OCI-M1 (cell line): ENCODE measurements at places on chromosomes 4 and X.
A peak's percentile ranks its signal among the peaks of the same experiment; 100 is the strongest.

DNA sequence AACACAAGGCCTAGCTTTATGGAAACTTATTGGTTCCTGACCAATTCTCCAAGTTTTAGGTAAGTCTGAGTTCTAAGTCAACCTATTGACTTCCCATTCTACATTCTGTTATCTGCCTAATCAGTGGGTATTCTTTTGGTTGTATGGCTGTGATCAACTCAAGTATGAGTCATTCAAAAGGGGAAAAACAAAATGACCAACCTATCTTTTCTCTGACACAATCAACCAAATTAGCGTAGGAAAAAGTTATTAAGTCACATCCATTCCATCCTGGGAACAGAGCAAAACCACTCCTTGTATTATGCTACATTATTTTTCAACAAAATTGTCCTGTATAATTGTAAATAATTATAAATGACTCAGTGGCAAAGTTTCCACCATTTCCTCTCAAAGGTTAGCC is 136.2 kb downstream of the SHROOM4 start:
- DNase-seq = no peak

- no peak for DNase-seq
Observed at GRCh38 chrX:73400136-73400748, 46.6 kb upstream of the CDX4 start.

DNA sequence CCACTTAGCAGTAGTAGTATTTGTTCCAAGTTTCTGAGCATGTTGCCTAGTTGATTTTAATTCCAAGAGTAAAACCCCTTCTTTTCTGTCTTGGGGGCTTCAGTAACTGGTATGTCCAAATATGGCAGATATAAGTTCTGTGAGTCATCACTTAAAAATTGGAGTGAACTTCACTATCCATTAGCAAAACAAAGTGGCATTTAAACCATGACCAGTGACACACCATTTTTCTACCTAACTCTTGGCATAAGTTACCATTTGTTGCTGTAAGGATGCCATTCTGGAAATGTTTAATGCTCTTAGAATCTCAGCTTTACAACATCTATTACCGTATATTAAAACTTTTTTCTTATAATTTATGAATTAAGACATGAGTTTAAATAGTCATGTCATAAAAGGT is 102.0 kb downstream of the CBR4 start:
- DNase-seq = no peak

DNA sequence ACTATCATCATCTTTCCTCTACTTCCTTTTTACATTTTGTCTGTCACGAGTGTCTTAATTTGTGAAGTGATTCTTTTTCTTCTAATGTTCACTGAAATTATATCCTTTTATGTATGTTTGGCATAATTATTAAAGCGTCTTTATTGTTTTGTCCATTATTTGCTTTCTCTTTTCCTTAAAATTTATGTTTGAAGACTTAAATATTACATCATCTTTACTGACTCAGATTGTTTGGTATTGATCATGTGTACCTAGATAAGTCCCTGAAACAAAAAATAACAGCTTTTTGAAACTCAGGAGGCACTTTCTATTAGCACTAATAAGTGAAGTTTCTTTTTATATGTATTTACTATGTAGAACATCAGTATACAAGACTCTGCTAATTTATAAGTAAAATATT is 120.1 kb downstream of the RAP1GDS1 start:
- no peak for DNase-seq

DNA sequence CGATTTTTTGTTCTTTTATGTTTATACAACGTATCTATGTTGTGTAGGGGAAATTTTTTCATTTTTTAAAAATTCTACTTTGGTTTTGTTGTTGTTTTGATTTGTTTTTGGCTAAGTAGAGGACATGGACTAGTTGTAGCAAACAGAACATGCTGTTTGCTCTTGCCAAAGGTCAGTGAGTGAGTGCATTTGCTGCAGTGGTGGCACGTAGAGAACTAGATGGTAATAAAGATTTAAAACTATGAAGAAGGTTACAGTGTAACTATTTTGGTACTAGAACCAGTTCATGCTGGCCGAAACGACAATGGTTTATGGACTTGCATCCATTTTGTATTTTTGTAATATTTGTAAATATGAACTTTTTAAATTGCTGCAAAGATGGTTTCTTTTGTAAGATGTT is 1.9 kb upstream of the SCML1 start:
- DNase-seq = no peak

DNA sequence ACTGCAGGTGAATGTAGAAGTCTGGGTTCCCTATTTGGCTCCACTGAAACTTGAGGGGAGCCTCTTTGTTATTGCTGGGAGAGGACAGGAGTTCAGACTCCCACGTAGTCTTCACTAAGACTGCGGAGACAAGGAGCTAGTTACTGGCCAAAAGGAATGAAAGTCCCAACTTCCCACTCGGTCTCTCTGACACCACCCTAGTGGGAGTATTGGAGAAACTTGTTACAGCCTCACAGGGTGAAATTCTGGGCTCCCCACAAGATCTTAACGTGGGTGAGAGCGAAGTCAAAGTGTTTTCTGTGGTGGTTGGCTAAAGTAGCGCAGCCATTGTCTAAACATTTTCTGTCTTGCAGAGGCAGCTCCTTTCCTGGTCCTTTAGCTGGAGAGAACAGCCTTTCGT is 13.5 kb downstream of the MYOZ2 start:
- no peak for DNase-seq

GRCh38 chrX:96707804-96708203 is 23.2 kb downstream of the DIAPH2 start:
- peak; percentile 4 for DNase-seq

DNA sequence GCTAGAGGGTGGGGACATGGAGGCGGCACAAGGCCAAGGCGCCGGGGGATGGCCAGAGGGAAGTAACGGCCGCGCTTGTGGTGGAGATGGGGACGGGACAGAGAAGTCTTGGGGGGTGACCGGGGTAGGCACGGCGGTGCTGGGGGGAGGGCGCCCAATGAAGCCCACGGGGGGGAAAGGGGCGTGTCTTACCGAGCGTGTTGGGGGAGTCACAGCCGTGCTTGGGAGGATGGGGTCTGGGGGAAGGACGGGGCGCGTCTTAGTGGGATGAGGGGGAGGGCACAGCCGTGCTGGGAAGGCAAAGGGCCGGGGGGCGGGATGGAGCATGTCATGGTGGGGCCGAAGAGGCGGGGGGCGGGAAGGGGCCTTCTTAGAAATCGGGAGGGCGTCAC is 952 bp downstream of the ARSD start:
- DNase-seq = no peak

DNA sequence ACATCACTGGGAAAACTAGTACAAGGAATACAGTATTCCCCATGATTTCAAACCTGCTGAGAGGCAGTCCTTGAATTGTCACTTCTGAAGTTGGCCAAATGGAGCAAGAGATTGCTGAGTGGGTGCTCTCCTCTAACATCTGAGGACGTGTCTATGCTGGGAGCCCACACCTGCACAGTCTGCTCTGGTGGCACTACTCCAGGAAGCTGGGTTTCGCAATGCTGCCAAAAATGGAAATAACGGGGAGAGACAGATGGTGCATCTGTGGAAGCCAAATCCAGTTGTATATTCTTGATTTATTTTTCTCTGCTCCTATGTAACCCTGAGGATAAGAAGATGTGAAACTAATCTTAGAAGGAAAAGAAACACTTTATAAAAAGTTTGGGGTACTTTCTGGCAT is 240.1 kb upstream of the CTSO start:
- no peak for DNase-seq

- no peak for DNase-seq
Observed at GRCh38 chr4:174279433-174280155, 3.9 kb downstream of the FBXO8 start.

DNA sequence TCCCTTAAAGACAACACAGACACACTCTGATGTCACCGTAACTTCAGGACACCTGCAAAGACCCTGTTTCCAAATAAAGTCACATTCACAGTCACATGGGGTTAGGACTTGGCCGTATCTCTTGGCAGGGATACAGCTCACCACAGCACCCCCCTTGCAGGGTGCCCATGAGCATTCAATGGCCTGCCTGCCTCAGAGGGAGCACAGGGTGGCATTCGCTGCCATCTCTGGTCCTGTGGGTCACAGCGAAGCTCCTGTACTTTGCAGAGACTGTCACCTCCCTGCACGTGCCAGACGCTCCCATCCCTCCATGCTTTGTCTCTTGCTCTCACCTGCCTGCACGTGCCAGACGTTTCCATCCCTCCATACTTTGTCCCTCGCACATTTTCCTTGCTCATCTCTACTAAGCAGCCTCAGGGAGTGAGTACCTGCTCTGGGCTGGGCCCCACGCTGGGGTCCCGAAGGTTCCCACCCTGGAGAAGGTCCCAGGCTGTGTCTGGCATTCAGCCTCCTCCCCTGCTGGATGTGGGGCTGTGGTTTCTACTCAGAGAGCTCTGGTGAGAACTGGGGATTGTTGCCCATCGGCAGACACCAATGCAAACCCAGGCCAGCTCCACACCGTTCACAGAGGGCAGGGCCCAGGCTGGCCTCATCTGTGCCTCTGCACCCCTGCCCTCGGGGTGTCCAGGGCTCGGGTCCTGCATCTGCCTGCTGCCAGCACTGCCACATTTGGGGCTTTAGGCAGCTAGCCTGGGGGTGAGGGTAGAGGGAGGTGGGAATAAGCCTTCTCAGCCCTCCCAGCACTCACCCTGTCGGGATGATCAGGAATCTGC is 15.8 kb downstream of the HTRA3 start:
- no peak for DNase-seq

- DNase-seq = peak; percentile 81
Observed at GRCh38 chr4:121726642-121727268, 30.0 kb upstream of the ANXA5 start.

DNA sequence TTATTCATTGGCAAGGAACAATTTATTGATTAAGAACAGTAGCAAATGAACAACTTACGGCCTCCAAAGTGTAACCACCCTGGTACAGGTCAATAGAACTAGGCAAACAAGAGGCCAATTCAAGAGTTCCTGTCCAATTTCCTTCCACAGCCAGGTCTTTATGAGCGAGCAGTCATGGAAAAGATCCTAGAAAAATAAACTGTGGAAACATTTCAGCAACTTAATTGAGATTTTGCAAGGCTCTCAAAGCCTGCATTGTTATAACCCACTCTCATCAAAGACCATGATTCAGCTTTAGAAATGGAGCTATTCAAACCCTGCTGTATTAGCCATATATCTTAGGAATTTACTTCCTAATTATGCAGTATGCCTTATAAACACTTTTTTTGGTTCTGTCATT is 43.6 kb downstream of the UNC5C start:
- DNase-seq = no peak

- no peak for DNase-seq
Observed at GRCh38 chr4:176616151-176616550, 176.6 kb downstream of the VEGFC start.

GRCh38 chr4:168540503-168541265 is 43.8 kb downstream of the PALLD start:
- DNase-seq = no peak

- peak; percentile 24 for DNase-seq
Observed at GRCh38 chrX:108245462-108245861, 153.9 kb downstream of the ATG4A start.

GRCh38 chr4:94965852-94966251 is 208.1 kb downstream of the BMPR1B start:
- DNase-seq = no peak

- DNase-seq = no peak
Observed at GRCh38 chr4:181957088-181957487, 286.1 kb upstream of the TENM3 start.

GRCh38 chrX:148416931-148417330 is 83.5 kb upstream of the AFF2 start:
- no peak for DNase-seq

GRCh38 chrX:153334654-153335295 is 822 bp downstream of the ZNF275 start:
- no peak for DNase-seq

DNA sequence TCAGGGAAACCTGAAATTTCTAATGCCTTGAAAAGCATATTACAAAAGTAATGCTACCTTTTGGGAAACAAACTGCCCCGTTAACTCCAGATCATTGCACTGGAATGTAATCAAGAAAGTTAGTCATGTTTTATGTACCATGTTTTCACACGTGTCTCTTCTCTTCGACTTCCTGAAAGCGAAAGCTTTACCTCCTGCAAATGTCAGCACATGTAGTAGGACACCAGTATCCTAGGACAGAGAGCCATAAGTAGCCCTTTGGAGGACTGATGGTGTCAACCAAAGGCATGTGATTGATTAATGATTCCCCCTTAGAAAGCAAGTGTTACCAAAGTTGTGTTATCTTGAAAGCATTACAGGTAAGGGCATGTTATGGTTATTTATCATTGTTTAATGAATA is 8.8 kb upstream of the MND1 start:
- DNase-seq = no peak
